EH (cell line): ENCODE measurements at places on chromosomes 7 and 10.

GRCh38 chr7:54969208-54969967 lies 49.4 kb upstream of the EGFR start:
- peak; percentile 41 for DNase-seq

GRCh38 chr7:23788843-23789242 lies 78.8 kb downstream of the STK31 start:
- no peak for DNase-seq

DNA sequence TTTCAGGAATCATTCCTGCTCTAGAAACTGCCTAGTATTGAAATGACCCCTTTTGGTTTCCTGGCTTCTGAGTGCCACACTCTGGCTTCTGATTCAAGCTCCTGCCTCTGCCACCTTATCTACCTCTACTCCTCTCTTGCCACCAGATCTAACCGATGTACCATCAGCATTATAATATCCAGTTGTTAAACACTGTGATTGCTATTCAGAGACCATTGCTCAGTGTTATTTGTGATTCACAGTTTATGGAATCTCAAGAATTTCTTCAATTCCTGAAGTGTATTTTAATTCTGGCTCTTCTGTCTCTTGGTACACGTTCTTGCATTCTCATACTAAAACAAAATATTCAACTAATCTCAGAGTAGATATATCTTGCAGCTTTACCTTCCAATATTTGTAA lies 88.7 kb downstream of the DYNC1I1 start:
- peak; percentile 32 for DNase-seq

- no peak for DNase-seq
Observed at GRCh38 chr7:85714043-85714578, 527.3 kb upstream of the SEMA3D start.

GRCh38 chr7:152866125-152866524 lies 106.6 kb downstream of the ACTR3B start:
- DNase-seq, result peak; percentile 28
